Right hindlimb (tissue), 1 donor: ENCODE measurements at places on chromosomes 16 and 17.

- no peak for DNase-seq
These were observed 25.0 kb upstream of the C16orf78 start for GRCh38 chr16:49348408-49349176.

DNA sequence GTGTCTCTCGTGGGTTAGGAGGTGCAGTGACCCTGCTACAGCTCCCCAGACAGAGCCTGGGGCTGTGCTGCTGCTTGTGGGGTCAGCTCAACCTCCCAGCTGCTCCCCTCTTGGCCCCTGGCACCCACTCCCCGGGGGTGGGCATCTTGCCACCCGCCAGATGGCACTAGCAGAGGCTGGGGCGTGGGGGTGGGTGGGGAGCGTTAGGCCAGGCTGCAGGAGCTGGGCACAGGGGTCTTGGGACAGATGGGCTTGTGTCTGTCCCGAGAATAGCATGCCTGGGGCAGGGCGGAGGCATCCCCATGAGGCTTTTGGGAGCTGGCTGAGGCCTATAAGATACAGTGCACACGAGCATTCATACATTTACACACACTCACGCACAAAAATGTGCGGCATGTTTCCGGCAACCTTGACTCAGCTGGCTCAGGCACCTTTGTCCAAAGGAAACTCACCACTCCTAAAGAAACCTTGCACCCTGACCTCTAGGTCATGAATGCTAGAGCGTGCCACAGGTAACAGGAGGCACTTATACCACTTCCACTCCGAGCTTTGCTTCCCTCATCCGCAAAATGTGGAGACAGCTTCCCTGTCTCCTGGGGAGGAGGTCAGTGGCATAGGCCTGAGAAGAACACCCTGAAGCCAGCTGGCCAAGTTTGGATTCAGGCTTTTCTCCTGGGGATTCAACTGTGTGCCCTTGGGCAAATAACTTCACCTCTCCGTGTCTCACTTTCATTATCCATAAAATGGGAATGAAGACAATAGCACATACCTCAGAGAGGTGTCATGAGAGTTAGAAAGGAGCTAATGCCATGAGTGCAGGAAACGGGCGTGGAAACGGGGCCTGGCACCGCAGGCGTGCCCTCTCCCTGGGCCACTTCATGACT lies 78.9 kb upstream of the LHX1 start:
- no peak for DNase-seq

GRCh38 chr17:7886227-7887037 lies 2.2 kb upstream of the CHD3 start:
- DNase-seq, result peak; percentile 66

- peak; percentile 41 for DNase-seq
These were observed 267.2 kb downstream of the PARN start for GRCh38 chr16:14362774-14363371.

DNA sequence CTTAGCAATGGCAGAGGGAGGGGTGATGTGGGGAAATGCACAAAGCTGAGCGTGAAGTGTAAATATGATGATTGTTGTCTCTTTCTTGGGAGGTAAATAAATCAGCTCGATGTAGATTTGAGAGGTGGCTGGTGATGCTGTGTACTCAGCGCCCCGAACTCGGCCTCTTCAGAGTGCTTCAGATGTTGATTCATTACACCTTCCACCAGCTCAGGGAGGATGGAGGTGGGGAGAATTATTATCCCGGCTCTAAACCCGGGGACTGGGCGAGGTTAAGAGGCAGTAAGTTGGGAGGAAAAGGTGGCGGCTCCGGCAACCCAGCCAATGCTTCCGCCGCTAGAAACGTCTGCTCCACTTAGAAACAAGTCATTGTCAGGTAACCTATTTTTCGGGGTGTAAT lies 86.5 kb downstream of the RPA1 start:
- DNase-seq, result no peak

DNA sequence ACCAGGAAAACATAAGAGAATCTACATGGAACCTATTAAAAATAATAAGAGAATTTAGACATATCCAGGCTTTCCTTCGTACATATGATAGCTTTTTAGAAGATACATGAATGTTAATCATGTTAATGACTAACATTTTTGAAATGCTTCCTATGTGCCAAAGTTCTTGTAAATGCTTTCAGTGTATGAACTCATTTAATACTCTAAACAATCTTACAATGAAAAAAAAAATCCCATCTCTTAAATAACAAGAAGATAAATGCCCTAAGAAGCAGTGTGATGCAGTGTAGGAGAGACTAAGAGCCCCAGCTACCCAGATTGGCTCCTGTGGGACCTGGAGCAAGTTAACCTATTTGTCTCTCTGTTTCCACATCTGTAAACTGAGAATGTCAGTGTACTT lies 220.4 kb upstream of the MYOCD start:
- DNase-seq, result no peak

- DNase-seq, result peak; percentile 60
These were observed 118.7 kb upstream of the CDH5 start for GRCh38 chr16:66247516-66248481.

GRCh38 chr17:30926516-30926915 lies 4.8 kb downstream of the ADAP2 start:
- DNase-seq, result no peak

DNA sequence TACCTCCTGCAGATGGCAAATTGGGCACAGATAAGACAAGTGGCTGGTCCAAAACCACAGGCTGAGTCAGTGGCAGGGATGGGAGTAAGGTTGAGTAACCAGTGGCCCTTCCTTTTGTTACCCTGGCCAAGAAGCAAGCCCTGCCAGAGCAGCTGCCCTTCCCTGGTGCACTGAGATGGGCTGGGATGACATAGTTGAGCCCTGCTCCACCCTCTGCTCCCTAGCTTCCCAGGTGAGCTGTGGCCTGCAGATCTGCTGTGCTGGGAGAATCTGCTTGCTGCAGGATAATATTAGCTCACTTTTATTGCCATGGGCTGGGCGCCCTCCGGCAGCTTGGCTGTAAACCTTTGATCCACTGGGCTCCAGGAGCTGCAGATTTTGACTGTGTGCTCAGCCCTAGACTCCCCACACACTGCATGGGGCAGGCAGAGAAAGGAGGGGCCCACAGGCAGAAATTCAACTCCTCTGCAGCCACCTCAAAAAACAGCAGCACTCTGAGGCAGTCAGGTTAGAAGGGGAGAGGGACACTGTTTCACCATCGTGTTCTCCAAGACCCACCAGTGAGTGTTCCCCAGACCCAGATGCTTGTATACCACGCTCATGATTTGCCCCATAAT lies 101.8 kb downstream of the CBLN1 start:
- DNase-seq, result no peak

DNA sequence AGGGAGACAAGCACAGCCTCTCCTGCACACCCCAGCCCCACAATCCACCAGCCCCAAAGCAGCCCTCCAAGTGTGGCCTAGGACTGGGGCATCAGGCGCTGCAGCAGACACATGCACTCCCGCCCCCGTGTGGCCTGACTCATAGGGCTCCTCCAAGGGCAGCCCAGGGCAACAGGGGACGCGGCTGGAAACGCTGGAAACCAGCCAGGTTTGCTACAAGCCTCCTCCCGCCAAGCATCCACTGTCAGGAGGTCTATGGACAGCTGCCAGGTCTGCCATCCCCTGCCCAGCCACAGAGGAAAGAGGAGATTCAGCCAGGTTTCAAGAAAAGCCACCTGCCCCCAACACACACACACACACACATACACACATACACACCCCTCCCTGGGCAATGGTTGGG lies 25.8 kb downstream of the SRCIN1 start:
- no peak for DNase-seq
